Activated CD4-positive, CD25-positive, alpha-beta regulatory T cell treated with anti-CD3 and anti-CD28 coated beads, Interleukin-2, amount 50 U/mL, for 16 hours (primary cell): ENCODE measurements at places on chromosomes 5 and 9.

- no peak for DNase-seq
Measured at GRCh38 chr9:36876056-36876455, 158.0 kb downstream of the PAX5 start.

GRCh38 chr5:149737355-149737754 lies 7.2 kb downstream of the PPARGC1B start:
- DNase-seq = no peak

DNA sequence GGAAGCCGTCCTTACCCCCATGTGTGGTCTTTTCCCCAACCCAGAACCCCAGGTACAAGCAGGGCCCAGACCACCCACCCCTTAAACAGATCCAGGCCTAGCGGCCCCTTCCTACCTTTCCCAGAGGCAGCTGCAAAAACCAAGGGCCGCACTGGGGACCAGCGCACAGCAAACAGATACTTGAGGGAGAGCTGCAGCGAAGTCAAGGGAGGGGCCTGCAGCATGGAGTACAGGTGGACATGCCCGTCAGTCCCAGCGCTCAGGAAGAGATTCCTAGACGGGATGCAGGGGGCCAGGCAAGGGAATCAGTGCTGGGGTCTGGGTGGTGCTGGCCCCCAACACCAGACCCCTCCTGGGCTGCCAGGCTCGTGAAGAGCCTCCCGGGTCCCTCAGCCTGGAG lies 22.5 kb downstream of the DYNC2I2 start:
- no peak for DNase-seq

DNA sequence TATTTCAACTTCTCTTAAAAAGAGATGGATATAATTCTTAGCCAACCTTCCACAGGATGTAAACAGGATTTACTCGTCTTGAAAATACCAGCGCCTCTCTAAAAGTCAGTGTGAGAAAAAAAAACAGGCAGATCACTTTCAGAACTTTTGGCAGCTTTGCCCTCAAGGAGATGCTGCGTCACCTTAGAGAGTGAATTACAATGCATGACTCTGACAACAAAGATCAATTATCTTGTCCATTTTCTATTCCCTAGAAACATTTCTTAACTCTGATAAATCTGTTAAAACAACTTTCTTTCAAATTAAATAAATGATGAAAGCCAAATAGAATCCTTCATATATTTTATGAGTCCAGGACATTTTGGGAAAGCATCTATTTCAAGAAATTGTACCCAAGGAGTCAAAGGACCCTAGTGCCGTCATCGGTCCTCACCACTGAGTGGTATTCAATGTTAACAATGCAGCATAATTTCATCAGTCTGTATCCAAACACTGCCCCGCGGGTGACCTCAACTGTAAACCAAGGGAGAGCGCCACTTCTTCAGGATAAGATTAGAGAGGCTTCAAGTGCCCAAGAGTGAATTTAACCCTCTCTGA lies 536.0 kb downstream of the PDE4D start:
- no peak for DNase-seq

- DNase-seq = no peak
Measured at GRCh38 chr9:131692612-131693562, 47.0 kb downstream of the RAPGEF1 start.

DNA sequence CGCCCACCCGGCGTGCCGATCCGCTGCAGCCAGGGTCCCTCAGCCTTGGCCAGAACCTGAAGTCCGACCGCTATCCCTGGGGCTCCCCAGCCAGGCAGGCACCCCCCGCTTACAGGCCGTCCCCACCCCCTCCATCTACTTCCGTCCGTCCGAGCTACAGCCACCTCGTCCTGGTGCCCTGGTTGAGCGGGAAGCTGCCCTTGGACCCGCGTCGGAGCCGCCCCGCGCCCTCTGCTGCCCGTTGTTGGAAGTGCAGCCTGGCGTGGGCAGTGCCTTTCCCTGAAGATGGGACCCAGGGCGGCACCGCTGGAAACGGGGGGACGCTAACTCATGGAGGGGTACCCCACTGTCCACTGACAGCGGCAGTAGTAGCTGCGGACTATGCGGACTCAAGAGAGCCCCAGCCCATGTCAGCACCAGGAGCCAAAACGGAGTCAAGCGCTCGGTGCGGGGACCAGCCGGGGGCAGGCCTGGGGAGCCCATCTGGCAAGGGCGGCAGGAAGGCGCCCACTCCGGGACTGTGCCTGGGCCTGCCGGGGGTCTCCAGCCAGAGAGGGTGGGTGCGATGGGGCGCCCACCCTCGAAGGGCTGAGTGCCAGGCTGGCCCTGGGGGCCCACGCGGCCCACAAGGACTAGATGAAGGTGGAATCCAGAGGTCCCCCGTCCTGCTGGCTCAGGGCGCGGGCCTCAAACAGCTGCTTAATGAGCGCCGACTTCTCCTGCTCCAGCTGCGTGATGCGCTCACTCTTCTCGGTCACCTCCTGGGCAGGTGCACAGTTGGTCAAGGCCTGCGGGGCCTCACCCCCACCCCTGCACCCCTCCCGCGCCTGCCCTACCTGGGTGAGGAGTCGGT lies 6.1 kb downstream of the SAPCD2 start:
- no peak for DNase-seq

- no peak for DNase-seq
Measured at GRCh38 chr5:177462021-177462670, 11.3 kb downstream of the DBN1 start.

GRCh38 chr5:169157064-169157463 lies 143.9 kb downstream of the SLIT3 start:
- no peak for DNase-seq

DNA sequence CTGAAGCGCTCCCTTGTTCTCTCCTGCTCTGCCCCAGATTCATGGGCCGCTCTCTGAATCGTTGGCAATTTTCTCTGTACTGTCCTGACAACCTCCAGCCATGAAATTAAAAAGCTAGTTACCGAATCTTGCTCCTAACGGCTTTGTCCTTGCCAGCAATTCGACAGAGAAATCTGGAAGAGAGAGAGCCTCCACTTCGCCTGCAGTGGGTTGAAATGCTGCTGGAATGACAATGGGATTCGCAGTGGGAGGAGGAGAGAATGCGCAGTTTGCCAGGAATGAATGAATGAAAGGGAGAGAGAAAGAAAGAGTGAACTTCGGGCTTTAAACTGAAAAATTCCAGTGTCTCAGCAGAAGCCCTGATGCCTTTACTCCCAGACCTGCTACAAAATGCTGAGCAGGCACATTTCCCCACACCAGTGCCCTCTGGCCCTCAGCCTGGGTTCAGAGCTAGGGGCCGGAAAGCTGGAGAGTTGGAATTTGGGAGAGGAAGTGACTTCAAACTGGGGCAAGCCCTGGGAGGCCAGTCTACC lies 11.5 kb upstream of the BOD1 start:
- no peak for DNase-seq

DNA sequence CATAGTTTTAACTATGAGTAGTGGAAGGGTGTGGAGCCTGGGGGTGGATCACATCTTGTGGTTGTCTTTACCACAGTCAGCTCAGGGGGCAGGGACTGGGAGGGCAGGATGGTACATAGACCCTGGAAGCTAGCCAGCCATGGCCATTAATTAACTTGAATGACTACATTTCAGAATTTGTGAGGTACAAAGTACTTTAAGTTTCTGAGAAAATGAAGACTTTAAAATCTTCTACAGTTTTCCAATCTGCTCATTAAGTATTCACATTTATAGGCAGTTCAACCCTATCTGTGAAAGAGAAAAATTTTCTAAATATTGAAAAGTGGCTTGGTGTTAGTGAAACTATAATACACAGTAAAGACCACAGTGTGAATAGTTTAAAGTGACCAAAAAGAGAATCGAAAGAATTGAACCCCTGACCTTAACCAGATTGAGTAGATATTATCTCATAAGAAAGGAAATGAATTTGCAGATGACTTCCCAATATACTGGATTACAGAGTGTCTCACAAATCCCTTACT lies 234.2 kb upstream of the MEF2C start:
- DNase-seq = no peak

- DNase-seq = no peak
Measured at GRCh38 chr5:75433814-75434506, 77.5 kb downstream of the CERT1 start.
